ENCODE measurements at places on chromosomes 6 and 20. TPM values are rescaled to one million over a fixed set of nuclear protein-coding genes. Genes with fewer than 3 reads are reported as not detected.

Gene RWDD2A
- 3.3 TPM for total RNA-seq

Gene ADAM33
- 136 TPM for total RNA-seq

Gene HEBP2
- 41.2 TPM for total RNA-seq

Gene RSPH4A
- total RNA-seq, result 0.17 TPM

Gene FAM184A
- 0.50 TPM for total RNA-seq
